ENCODE measurements at places on chromosomes 3 and 15.

- no peak for DNase-seq
Observed at GRCh38 chr3:153350420-153350819, 188.4 kb downstream of the RAP2B start.

DNA sequence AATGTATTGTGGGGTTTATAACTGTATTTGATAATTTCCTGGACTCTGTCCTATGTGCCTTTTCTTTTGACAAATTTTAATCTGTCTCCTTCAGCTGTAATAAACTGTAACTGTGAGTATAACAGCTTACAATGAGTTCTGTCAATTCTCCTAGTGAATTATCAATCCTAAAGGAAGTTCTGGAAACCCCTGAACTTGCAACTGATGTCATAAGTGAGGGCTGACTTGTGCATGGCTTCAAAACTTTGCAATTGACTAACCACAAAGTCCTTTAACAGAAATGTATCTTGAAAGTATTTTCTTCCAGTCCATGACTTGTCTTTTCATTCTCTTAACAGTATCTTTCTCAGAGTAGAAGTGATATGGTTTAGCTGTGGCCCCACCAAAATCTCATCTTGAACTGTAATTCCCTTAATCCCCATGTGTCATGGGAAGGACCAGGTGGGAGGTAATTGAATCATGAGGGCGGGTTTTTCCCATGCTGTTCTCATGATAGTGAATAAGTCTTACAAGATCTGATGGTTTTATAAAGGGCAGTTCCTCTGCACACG lies 108.3 kb downstream of the TFDP2 start:
- peak; percentile 18 for DNase-seq

DNA sequence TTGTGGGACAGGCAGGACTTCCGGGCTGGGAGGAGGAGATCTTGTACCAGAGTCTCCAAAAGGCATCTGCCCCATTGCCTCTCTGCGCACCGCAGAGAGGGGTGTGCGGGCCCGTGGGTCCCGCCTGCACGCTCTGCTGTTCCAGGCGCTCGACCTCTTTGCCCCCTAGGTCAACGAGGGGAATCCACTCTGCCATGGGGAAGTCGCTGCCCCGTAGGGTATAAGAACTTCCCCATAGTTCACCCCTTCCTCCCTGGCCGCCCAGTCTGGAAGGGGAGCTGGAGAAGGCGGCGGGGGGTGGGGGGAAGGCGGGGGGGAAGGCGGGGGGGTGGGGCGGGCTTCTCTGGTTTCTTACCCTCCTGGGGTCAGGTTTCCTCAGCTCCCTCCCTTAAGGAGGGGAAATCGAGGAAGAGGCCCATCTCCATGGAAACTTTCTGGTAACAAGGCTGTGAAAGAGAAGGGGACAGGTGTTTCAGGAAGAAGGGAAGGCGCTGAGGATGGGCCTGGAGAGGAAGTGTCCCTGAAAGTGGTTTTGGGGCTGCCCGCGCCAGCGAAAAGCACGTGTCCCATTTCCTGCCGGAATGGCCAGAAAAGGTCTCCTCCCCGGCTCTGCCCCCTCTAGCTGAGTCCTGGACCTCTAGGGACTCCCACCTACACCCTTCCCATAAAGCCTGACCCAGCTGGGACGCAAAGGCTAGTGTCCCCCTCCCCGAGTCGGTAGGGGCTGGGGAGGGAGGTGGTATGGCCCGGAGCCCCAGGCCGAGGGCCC lies 27.5 kb downstream of the NR1I2 start:
- no peak for DNase-seq

GRCh38 chr3:61561374-61562041 lies at the start of gene PTPRG:
Gene PTPRG, plus strand, starts transcription at chr3:61561571. Its CDS starts 717 bp downstream, at chr3:61562288.
- peak; percentile 25 for DNase-seq

- DNase-seq, result no peak
Observed at GRCh38 chr3:133675631-133676335, 14.0 kb upstream of the TOPBP1 start.

DNA sequence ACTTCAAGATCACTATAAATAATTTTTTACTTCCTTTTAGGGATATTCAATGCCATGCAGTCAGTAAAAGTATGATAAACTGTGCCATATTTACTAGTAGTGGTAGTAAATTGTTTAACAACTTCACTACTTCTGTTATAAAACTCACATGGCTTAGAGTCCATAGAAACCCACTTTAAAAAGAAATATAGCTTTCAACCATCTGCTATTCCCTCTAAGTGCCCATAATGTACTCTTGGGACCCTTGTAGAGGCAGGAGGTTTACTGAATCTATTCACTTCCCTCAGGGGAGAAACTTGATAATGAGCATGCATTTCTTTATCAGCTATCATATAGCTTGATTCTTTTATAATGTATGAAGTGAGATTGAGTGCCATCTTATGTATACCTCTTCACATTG lies 1448.4 kb upstream of the ALCAM start:
- DNase-seq, result peak; percentile 98

DNA sequence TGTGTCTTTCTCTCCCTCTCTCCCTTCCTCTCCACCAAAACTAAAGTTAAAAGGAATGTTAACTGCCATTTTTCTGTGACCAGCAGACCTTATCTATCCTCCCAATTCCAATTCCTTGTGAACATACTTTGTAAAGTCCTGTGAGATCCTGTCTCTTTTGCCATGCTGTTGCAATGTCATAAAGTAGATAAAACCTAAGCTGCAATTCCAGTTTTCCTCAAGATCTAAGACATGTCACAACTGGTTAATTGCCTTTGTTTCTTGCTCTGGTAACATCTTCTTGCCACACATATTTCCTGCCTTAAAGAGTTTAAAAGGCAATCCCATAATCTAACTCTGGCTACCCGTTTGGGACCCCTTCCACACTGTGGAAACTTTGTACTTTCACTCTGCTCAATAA lies 188.7 kb downstream of the PYDC2 start:
- DNase-seq, result no peak

- no peak for DNase-seq
Observed at GRCh38 chr3:96478496-96478895, 335.9 kb upstream of the EPHA6 start.

GRCh38 chr15:36458411-36458810 lies 121.0 kb upstream of the CDIN1 start:
- no peak for DNase-seq

GRCh38 chr3:141111364-141112155 lies 60.4 kb downstream of the SPSB4 start:
- no peak for DNase-seq

- peak; percentile 43 for DNase-seq
Observed at GRCh38 chr3:21331857-21332256, 419.2 kb downstream of the ZNF385D start.

- DNase-seq, result no peak
Observed at GRCh38 chr15:90159213-90159612, 41.9 kb upstream of the SEMA4B start.

- no peak for DNase-seq
Observed at GRCh38 chr3:193662757-193663322, 69.8 kb downstream of the OPA1 start.

- DNase-seq, result no peak
Observed at GRCh38 chr15:76904461-76905012, 603 bp downstream of the SCAPER start.

DNA sequence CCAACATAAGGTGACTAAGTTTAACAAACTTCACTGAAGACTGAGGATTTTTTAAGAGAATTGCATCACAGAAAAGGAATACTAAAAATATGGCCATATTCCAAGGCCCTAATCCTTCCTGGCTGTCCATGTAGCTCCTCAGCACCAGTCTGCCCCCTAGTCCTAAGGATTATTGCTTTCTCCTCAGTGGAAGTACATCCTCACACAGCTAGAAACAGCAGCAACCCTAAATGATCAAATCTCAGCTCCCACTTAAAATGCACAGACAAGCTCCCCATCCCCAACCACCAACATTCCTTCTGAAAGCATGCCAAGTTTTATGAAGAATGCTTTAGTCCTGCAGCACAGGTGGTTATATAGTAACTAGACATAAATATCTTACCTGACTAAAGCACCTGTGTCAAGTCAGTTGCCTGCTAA lies 14.7 kb downstream of the ST3GAL6 start:
- no peak for DNase-seq

DNA sequence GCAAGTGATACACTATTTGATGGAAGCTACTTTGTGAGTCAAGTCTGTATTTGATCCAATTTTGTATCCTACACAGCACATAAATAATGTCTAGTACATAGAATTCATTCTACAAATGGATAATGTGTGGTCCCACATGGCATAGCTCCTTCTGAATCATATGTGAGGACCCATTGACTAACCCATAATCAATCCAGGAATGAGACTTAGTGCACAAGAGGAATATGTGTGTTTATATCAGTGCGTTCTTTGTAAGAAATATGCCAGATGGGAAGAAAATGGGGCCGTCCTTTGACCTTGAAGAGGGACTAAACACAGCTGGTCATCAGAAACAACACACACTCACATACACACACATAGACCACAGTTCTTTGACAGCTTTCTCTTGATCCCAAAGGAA lies 282.7 kb upstream of the SEMA6D start:
- no peak for DNase-seq

GRCh38 chr3:184380185-184380626 lies 352 bp downstream of the CHRD start:
- DNase-seq, result no peak

DNA sequence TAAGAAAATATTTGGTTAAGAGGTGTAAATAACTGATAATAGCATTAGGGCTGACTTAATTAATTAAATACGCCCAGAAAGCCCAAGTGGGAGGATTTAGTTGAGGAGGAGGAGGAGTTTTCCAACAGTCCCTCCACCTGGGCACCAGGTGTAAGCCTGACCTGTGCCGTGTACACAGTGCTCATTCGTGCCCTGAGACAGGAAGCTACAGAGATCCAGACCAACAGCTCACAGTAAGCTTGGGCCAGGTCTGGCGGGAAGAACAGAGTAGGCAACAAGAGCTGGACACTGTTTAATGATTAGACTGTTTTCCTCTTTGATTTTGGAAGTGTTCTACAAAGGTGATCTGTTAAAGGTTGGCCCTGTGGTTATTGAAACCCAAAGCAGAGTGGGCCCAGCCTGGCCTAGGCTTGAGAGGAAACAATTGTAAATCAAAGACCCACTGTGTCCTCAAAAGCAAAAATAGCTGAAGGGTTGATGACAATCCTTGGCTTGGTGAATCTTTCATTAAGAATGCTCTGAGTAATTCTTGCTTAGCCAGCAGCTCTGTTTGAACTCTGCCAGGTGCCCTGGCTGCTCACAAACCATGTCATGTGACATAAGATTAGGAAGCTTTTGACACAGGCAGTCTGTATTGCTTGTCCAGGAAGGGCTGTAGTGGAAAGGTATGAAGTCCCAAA lies 13.8 kb downstream of the SQOR start:
- no peak for DNase-seq

- no peak for DNase-seq
Observed at GRCh38 chr15:60835020-60835419, 356.1 kb upstream of the ICE2 start.

- no peak for DNase-seq
Observed at GRCh38 chr3:196979545-196979944, 10.9 kb upstream of the PIGZ start.

- DNase-seq, result no peak
Observed at GRCh38 chr3:194777729-194778128, 92.0 kb downstream of the FAM43A start.

DNA sequence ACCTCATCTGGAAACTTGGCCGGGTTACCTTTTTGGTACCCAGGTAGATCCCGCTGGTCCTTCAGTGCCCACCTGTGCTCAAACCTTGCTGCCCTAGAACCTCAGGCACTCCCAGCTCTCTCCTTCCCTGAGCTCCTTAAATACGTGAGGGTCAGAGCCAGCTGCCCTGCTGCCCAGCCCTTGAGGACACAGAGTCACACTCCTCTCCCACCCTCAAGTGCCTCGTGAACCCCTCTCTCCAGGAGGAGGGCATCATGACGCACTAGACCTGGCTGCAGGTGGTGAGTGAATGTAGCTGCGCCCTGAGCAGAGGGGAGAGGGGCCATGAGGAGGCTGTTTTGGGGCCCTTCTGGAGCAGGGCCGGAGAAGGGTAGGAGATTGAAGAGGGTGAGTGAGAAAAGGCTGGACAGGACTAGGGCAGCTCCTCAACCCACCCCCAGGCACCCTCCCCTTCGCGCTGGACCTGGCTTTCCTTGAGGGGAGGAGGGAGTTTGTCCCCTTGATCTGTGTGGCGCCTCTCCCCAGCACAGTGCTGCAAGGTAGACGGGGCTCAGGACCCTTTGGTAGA lies 941 bp downstream of the SLC12A8 start:
- DNase-seq, result no peak

GRCh38 chr15:51884517-51885236 lies 55.2 kb downstream of the TMOD3 start:
- peak; percentile 13 for DNase-seq

DNA sequence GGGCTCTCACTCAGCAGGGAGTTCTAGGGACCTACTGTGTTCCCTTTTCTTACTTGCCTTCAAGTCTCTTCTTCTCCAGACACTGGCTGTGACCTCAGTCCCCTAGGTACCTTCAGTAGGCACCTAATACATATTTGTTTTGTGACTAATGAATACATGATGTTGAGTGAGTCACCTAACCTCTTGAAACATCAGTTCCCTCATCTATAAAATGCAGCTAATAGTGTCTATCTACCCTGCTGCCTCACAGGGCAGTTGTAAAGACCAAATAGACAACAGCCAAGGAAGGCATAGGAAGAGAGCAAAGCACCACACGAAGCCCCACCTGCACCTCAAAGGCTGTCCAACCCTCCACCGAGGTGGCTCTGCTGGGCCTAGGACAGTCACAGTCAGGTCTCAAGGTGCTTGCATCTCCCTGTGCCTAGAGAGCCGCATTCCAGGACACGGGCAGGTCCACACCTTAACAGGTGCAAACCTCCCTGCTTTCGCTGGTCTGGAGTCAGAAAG lies 29.1 kb downstream of the DAPK2 start:
- no peak for DNase-seq

DNA sequence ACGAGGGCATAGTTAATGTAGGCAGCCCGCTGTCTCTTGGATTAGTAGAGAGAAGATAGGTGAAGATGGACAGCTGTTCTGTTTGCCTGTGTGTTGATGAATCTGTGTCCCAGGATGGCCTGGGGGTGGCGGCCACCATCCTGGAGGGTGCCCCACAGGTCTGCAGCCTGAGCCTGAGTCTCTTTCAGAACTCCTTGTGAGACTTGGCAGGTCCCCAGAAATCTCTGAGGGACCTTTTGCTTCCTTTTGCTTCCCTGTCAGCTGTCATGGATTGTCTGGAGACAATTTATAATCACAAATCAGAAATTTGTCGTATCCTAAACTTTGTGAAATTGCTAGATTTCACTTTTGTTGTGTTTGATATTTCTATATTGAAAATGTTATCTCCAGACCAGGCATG lies 17.4 kb downstream of the FAN1 start:
- no peak for DNase-seq

GRCh38 chr3:46999516-47000197 lies 20.2 kb downstream of the NBEAL2 start:
- DNase-seq, result no peak

All from NCI-H524 treated with DMSO at 0.1 percent for 48 hours (cell line).